Lung microvascular endothelial cell (primary cell): ENCODE measurements at places on chromosomes 1 and 21.

- DNase-seq, result no peak
Observed at GRCh38 chr1:217626321-217626720, 4.6 kb downstream of the GPATCH2 start.

DNA sequence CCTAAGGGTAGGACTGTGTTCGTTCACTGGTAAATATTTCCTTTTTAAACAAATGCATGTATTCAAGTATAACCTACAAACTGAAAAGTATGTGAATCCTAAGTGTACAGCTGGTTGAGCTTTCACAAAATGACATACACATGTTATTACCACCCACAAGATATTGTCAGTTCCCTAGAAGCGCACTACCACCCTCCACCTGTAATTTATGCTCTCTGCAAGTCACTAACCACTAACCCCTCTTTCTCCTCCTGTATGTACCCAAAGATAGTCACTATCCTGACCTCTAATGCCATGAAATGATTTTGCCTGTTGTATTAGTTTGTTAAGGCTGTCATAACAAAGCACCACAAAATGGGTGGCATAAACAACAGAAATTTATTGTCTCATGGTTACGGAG is 82.8 kb upstream of the CHODL start:
- no peak for DNase-seq

DNA sequence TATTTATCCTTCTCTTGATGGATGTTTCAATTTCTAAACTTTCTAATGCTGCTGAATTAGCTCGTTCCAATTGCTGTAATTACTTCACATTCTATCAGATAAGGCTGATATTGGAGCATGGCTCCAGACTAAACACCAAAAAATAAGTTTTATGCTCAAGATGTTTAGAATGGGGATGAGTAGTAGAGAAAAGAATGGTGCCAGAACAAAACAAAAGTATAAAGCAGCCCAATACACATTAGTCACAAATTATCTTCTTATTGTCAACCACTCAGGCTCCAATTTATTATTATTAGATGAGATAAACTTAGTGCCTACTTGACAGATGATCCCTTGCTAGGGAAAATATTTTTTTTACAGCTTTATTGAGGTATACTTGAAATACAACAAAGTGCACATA is 21.8 kb downstream of the ATPAF1 start:
- no peak for DNase-seq

DNA sequence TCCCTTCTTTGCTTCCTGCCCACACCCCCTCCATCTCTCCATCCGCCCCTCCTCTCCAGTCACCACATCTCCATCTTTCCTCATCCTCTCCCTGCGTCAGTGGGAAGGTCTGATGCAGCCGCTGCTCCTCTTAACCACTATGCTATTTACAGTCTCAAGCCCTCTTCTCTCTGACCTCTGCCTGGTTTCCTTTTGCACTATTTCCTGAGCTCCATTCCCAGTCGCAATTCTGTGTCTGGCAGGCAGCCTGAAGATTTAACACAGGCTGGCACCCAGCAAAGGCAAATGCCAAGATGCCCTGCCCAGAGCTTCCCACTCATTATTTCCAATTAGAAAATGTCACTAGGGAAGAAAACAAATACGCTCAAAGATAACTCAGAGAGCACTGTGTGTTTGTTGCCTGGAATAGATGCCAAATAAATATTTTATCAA is 89.6 kb upstream of the LPGAT1 start:
- DNase-seq, result peak; percentile 77

DNA sequence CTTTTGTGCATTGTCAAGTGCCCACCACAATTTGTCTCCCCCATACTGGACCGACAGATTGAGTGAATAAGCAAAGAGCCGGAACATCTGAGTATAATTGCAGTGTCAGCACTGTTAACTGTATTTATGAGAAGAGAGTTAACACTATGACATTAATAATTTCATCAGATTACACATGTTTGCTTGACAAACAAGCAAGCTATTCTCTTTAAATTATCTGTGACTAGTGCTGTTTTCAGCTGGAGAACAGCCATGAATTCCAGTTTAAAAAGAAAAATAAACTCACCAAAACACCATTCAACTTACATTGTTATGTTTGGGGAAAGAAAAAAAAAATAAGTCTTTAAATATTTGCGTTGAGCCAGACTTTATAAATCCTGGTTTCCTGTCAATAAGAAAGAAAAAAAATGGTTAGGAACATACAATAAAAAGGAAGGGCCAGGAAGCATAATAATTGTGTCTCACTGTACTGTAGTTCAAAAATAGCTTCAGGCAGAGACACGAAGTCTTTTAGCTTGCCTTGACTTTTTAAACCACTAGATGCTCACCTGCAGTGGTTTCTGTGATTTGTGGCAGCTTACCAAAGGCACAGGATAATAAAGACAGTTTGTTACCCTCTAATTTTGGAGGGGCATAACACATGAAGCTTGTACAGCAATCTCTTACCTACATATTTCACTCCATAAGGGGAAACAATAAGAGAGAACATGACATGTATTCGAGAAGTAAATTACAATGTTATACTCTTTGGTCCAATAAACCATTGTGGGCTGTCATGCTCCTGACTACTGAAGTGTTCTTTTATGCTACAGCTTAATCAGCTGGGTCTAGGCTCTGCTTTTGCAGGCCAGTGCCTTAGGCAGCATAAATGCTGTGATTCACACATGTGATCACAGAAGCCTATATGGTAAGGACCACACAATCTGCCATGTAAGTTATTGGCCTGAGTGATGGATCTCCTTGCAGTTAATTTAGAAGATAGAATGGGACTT is 302.0 kb upstream of the ADGRL2 start:
- DNase-seq, result no peak

- DNase-seq, result no peak
Observed at GRCh38 chr1:92439291-92439690, 47.4 kb downstream of the GFI1 start.

DNA sequence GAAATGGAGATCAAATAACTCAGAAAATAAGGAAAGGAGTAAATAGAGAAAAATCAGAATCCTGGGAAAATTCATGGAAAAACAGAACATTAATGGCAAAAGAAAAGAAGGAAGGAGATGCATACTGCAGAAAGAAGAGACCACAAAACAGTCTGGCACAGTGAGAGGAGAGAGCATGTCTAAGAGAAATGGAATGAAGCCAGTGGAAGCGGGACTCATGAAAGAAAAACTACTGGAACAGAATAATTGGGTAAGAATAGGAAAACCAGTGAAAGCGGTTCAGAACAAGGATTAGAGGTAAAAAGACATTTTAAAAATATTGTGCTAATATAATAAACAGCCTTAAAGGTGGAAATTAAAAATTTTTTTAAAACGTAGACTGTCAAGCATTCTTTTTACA is 93.6 kb upstream of the GREM2 start:
- DNase-seq, result no peak
